ENCODE measurements at places on chromosomes 11 and 22.

- peak; percentile 49 for DNase-seq
These were observed 114.9 kb downstream of the ETS1 start for GRCh38 chr11:128472128-128473089.

DNA sequence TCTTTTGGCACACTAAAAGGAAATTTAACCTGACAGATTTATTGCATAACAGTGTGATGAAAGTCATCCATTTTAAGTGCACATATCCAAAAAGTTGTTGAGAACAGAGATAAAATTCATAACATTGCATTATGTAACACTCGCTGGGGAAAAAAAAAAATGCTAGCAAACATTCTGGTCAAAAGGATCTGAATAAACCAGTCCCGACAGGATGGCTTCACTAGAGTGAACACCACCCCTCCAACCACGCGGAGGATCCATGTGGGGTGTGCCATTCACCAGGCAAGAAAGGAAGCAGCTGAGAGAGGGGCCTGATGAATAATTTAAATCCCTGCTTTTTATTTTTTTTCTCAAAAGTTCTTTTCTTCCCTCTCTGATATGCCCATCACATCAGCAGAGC, 258.7 kb downstream of the DCDC1 start:
- DNase-seq, result no peak

DNA sequence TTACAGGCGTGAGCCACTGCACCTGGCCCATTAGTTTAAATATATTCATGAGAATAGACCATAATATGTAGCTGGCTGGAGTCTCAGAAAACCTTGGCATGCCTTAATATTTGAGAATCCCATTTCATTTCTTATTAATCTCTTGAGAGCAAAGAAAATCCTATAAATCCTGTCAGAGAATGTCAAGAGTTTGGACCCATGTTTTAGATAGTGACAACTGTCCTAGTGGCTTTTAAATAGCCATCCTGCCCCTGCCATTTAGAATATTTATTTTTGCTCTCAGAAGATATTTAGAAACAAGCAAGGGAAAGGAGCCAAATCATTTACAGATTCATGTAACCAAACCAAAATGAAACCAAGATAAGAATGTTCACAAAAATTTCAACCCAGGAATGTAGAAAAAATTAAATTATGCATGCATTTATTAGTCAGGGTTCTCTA, 107.2 kb downstream of the SWAP70 start:
- DNase-seq, result no peak

GRCh38 chr11:114377612-114378267, 22.6 kb downstream of the C11orf71 start:
- no peak for DNase-seq

DNA sequence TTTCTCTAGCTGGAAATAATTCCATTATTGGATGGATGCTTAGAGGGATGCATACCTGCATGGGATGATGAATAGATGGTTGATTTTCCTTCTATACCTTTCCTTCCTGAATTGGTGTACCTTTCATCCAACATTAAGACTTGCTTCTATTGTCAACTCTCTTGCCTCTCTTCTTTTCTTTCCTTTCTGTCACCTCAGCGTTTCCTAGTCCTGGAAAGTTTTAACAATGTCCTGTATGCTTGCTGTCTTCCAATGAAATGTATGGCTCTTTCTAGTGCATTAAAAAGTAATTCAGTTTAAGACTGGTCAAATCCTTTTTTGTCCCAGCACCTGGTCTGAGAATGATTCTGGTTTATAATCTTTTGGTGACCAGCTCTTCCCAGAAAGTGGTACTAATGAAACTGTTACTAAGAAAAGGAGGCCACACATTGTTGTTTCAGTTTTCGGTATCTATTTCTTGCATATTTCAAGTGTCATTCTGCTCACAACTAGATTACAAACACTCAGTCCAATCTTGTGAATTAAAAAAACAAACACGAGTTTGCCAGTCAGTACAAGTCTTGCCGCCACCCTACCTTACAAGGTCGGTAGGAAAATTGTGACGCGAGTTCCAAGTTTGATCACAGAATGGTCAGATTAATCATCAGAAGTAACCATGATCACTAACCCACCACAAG, 8.0 kb downstream of the POU2AF1 start:
- no peak for DNase-seq

GRCh38 chr22:33018232-33018864, 39.8 kb downstream of the SYN3 start:
- peak; percentile 7 for DNase-seq

DNA sequence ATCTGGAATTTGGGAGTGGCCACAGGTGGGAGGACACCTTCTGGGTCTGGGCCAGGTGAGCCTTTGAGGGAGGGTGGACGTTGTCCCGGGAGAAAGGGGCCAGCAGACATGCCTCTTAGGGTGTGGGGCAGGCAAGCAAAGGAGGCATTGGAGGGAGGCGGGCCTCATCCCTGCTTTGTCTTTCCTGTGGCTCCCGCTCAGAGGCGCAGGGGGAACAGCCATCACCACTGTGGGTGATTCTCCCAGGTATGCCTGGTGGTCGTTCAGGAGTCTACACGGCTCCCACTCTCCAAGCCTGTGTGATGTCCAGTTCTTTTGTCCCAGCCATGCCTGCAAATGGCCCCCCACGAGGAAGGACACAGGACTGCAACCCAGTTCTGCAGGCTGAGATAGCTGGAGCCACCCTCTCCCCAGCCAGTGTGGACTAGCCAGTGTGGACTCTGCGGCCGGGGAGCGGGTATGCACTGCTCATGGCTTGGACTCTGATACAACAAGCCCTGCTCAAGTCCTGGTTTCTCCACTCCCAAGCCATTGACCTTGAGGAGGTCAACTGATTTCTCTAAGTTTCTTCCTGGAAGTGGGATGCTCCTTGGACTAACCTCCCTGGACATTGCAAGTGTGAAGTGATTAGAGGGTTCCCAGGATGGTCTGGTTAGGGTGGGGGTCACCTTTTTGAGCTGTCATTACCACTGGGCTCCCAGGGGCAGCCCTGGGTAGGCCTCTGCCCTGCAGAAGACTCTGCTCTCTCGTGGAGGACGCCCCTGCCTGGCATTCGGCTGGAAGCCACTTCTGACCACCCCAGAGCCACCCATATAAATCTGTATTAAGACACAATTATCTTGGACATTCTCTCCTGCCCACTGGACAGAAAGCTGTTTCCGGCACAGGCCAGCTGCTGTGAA, 1151.2 kb downstream of the BRD1 start:
- DNase-seq, result no peak

- no peak for DNase-seq
These were observed 52.0 kb upstream of the PRSS23 start for GRCh38 chr11:86748296-86748695.

DNA sequence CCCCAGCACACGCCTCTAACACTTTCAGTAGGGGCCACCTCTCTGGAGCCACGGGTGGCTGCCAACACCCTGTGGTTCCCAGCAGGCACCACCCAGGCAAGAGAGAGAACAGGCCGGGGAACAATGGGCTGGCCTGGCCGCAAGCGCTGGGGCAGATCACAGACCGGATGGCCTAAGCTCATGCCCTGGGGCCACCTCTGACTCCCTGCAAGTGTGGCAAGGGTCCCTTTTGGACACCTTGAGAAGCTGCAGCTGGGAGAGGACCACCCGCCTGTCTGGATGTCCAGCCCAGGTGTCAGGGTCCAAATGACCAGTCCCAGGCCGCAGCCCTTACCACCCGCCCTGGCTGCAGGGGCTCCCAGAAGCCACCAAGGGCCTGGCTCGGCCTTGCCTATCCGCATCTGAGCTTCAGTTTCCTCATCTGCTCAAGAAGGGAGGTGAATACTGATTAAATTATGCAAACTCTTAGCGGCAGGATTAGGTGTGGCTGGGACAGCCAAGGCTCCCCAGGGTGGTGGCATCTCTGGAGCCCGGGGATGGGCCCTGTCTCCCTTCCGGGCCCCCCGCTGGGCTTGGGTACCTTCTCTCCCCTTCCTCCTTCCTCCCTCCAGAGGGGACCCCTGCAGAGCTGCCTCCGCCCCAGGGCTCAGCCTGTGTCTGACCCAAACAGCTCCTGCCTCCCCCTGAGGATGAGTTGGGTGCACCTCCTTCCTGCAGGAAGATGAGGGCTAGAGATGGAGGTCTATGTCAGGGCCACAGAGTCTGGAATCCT, 785 bp upstream of the SUSD2 start:
- DNase-seq, result no peak

DNA sequence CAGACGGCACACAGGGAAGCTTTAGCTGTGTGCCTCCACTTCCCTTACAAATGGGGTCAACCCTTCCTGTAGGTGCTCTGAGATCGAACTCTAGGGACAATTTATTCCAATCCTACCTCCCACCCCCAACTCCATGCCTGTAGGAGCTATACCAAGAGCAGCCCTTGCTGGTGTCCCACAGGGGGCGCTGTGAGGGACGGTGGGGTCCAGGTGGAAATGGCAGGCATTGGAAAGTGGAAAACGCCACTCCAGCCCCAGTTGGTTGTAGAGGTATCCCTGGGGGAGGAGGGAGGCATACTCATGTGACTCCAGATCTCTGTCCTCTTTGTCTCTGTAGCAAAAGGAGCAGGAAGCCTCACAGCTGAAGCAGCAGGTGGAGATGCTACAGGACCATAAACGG, 161.3 kb downstream of the MYO18B start:
- DNase-seq, result no peak

- DNase-seq, result no peak
These were observed 8.7 kb upstream of the ACCS start for GRCh38 chr11:44057340-44057739.

DNA sequence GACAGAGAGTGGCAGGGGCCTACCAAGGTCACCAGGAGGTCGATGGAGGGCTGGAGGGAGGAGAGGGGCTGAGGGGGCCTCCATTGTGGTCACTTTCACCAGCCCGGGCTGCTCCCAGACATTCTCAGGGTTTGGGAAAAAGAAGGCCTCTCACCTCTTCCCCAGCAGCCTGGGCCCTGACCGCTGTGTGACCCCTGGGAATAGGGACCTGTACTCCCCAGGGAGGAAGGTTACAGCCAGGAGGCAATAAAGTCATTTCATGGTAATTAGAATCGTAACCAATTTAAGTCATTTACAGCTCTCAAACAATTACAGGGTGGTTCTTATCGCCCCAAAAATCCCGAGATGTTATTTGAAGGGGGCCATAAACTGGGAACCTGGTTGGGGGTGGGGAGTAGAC, 37.8 kb downstream of the ISX start:
- no peak for DNase-seq

DNA sequence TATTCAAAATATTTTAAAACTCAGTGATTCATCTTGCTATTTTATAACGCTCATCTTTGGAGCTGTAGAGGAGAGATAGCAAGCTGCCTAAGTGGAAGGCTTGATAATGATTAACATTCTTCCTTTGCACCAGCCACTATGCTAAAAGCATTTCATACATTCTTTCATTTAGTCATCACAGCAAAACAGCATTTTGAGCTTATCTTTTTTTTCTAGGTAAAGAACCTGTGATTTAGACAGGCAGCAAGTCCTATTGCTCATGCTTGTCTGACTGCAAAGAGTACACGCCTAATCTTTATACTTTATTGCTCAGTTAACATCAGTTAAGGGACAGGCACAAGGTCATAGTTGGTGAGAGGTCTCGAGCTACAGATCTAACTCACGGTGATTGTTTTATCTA, 713.1 kb upstream of the ARHGAP42 start:
- DNase-seq, result no peak

DNA sequence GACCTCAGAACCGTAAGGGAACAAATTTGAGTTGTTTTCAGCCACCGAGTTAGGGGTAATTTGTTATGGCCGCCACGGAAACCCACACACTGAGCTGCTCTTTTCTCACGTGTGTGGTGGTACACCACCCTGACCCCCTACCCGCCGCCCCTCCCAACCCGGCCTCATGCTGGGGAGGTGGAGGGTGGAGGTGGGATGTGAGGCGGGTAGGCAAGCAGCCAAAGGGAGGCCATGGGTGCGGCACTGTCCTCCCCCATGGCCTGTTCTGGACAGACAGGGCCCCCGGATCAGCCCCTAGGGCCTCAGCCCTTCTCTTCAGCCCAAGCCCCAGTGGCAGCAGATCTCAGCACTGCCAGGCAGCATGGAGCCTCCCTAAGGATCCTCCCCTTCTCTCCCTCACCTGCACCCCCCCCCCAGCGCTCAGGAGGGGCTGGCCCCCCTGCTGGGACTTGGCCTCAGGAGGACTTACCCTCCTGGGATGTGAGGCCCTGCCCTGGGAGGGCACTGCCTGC, 7.9 kb downstream of the PRR5 start:
- no peak for DNase-seq

- DNase-seq, result no peak
These were observed 9.9 kb upstream of the OR8D2 start for GRCh38 chr11:124329787-124330478.

DNA sequence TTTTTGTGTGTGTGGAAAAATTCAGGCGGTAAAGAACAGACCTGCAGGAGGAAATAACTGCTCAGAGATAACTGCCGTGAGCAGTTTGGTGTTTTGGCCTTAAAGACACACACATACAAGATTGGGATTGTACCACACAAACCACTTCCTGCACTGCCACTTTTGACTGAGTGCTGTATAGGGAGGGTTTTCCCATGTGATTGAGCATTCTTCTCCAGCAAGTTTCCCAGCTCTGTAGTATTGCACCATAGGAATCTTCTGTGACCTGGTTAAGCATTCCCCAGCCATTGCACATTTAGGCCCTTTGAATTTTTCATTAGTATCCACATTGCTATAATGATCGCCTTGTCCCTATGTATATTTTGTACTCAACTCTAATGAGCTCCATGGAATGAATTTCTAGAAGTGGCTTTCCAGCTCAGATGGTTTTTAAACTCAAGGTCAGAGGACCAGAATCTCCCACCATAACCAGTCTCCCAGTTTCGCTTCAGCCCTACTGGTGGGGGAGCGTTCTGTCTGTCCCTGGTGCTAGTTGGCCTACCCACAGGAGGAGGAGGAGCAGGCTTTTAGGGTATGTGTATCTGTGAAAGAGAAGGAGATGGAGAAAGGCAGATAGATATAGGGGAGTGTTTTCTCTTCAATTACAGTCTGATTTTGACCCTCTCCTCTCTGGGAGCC, 9.3 kb downstream of the CD82 start:
- peak; percentile 57 for DNase-seq

GRCh38 chr11:1199751-1200610, 22.9 kb upstream of the MUC5B start:
- DNase-seq, result no peak
